ENCODE measurements at places on chromosomes 13 and 19.
A peak's percentile ranks its signal among the peaks of the same experiment; 100 is the strongest.

GRCh38 chr19:4443966-4444764, 13.4 kb downstream of the UBXN6 start:
- DNase-seq: no peak

- no peak for DNase-seq
Measured at GRCh38 chr13:99823961-99824360, 147.6 kb downstream of the ZIC5 start.

DNA sequence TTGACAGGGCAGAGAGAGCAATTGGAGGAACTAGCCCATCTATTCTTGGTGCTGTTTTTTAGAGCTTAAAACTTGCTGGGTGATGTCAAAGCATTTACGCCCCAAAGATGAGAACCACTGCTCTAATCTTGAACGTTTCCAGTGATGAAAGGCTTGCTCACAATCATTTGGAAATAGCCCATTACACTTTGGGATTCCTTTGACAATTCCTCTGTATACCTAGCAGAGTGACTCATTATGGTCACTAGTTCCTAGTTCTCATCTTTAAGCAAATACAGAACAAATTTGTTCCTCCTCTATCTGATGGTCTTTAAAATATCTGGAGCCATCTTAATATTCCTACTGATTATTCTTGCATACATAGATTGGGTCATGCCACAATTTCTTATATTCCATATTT, 112.3 kb downstream of the GPC6 start:
- no peak for DNase-seq

DNA sequence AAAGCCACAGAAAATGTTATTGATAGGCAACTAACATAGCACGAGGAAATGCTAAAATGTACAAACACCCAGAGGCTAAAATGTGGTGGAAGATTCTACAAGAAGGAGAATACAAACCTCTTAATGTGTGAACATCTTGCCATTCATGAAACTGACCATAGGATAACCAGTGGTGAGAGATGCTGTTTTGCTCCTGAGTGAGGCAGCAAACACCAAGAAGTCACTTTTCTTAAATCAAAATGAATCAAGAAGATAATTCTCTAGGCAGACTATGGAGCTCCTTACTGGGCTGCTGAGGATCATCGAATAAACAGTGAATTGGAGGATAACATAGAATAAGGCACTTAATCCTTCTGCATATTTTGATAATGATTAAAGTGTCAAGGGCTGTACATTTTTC, 375.4 kb upstream of the SLITRK6 start:
- DNase-seq: no peak

- no peak for DNase-seq
Measured at GRCh38 chr13:46716821-46717220, 80.1 kb downstream of the ESD start.

- no peak for DNase-seq
Measured at GRCh38 chr13:96769874-96770273, 224.4 kb downstream of the OXGR1 start.

DNA sequence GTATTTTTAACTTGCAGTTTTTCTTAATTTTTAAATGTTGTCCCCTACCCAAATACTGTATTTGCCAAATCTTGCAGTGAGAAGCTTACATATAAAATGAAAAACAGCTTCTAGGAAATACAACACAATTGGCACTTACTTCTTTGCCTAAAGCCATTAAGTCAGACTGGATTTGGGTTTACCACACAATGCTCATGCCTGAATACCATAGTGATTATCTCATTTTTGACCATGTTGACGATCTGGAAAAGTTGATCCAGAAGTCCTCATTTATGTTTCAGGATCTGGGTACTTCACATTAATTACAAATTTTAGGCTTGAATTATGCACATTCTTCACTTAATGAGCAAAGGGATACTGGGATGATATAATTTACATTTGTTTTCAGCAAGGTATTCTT, 2.4 kb downstream of the RNF6 start:
- DNase-seq: no peak

- DNase-seq: no peak
Measured at GRCh38 chr19:46369817-46370216, 22.9 kb downstream of the PPP5C start.

DNA sequence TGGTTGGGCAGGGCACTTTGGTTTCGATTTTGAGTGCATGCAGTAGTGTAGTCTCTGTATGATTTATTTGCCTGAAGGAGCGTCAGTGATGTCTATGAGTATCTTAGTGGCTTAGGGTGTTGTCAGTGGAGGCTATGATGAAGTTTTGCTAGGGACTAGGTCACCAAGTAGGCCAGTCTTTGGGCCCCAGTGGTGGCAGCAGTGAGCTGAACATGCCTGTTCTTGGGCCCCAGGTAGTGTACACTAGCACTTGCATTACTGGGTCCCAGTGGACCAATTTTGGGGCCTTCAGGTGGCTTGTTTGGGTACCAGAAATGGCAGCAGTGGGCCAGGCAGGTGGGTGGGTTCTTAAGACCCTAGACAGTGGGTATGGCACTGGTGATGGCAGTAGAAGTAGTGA, 598.7 kb upstream of the SPRY2 start:
- DNase-seq: no peak

- DNase-seq: no peak
Measured at GRCh38 chr13:71704656-71705055, 162.3 kb downstream of the DACH1 start.

GRCh38 chr13:26710166-26710565, 50.4 kb downstream of the GPR12 start:
- DNase-seq: no peak

DNA sequence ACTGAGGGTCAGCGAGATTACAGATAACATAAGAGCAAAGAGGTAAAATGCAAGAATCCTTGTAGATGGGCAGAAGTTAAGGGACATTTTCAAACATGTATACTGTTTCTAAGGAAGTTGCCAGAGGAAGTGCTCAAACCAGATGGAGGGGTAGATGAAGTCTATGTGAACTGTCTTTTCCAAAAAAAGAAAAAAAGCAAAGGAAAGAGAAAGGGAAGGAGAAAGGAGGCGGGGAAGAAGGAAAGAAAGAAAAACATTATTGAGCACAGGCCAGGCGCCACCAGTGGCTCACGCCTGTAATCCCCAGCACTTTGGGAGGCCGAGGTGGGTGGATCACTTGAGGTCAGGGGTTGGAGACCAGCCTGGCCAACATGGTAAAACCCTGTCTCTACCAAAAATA, 5.3 kb downstream of the DMAC2 start:
- no peak for DNase-seq

DNA sequence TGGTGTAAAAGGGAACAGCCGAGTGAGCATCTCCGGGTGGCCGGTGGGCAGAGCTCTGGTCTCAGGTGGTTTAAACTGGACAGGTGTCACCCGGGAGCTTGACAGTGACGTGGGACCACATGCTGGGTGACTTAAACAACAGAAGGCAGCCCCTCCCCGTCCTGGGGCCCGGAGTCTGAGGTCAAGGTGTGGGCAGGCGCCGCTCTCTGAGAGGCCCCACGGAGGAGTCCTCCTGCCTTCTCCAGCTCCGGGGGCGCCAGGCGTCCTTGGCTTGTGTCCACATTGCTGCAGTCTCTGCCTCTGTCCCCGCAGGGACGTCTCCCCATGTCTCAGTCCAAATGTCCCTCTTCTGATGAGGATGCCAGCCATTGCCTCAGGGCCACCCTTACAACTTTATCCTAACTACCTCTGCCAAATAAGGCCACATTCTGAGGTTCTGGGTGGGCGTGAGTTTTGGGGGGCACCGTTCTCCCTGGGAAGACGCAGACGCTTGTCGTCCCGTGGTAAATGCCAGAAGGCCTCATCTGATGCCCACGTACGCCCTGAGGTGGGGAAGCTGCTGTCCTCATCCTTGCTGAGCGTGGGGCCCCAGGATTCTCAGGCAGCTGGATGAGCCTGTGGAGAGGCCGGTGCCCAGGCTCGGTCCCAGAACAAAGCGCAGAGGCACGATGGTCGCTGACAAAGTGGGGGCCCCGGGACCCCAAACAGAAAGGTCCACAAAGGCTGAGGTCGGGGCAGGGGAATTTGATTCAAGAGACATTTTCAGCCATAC, 12.9 kb downstream of the GZMM start:
- no peak for DNase-seq

DNA sequence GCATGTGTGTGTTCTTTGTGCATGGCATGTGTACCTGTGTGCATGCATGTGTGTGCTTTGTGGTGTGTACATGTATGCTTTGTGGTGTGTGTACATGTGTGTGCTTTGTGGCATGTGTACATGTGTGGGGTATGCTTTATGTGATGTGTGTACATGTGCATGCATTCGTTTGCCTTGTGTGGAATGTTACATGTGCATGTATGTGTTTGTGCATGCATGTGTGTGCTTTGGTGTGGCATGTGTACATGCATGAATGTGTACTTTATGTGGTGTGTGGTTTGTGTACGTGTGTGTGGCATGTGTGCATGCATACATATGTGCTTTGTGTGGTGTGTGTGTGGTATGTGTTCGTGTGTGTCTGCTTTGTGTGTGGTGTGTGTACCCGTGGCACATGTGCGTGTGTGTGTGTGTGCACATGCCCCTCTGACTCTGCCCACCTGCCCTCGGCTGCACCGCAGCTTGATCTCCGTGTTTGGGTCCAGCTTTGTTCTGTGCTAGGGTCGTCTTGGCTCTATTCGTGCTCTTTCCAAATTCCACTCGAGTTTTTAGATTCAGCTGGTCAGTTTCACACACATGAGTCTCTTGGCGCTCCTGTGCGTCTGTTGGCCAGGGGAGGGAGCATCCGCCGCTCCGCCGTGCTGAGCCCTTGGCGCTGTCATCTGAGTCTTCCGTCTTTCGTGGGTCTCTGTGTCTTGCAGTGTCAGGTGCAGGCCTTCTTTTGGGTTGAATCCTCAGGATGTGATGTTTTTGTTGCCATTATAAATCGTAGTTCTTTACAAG, 46.5 kb upstream of the TFDP1 start:
- DNase-seq: no peak

GRCh38 chr19:3159565-3159964, 19.0 kb upstream of the S1PR4 start:
- DNase-seq: no peak

- no peak for DNase-seq
Measured at GRCh38 chr19:32287811-32288227, 57.6 kb upstream of the ZNF507 start.

GRCh38 chr13:30615866-30616541, 1.7 kb upstream of the USPL1 start:
- peak; percentile 6 for DNase-seq

DNA sequence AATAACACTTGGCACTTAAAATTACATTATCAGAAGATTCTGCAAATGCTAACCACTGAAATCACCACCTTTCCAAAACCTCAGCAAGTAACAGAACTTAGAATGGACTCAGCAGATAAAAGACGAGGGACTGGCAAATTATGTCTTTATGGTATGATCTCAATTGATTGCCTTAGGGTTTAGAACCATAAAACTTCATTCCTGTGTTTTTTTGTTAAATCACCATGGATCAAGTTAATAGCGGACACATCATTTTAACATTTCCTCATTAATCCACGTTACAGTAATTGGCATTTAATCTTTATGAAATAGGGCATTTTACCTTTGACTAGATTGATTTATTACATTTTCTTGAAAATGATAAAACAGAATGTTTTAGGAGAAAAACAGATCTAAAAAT, 2070.3 kb downstream of the PCDH9 start:
- DNase-seq: no peak

DNA sequence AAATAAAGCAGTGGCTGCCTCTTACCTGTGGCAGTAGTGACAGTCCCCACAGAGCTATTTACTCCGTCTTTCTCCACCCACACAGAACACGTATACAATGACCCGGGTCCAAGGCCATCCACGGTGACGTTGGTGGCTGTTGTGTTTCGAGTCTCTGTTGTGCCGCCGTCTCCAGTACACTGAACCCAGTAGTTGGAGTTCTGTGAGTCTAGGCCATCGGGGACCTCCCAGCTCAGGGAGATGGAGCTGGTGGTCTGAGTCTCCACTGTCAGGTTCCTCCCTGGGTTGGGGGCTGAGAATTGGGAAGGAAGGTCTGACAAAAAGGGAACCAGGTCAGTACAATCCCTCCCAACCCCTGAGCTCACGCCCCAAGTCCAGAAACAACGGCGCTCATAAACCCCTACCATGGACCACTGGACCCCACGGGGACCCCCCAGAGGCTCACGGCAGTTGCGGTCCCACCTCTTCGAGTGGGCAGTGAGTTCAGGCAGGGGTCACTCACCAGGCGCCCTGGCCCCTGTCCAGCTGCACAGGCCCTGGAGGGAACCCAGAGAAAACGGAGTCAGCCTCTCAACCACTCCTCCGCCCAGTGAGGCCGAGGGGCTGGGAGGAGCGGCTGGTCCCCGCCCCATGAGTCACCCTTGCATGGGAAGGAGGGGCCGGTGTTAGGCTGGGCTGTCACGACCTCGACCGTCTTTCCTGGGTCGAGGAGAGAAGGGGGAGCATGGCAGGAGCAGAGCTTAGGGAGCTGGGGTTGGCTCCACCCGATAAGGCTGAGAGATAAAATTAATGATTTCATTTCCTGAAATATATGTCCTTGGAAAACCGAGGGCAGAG, 2.4 kb downstream of the PTPRH start:
- no peak for DNase-seq

GRCh38 chr13:20823071-20823470, 49.3 kb upstream of the EEF1AKMT1 start:
- no peak for DNase-seq

DNA sequence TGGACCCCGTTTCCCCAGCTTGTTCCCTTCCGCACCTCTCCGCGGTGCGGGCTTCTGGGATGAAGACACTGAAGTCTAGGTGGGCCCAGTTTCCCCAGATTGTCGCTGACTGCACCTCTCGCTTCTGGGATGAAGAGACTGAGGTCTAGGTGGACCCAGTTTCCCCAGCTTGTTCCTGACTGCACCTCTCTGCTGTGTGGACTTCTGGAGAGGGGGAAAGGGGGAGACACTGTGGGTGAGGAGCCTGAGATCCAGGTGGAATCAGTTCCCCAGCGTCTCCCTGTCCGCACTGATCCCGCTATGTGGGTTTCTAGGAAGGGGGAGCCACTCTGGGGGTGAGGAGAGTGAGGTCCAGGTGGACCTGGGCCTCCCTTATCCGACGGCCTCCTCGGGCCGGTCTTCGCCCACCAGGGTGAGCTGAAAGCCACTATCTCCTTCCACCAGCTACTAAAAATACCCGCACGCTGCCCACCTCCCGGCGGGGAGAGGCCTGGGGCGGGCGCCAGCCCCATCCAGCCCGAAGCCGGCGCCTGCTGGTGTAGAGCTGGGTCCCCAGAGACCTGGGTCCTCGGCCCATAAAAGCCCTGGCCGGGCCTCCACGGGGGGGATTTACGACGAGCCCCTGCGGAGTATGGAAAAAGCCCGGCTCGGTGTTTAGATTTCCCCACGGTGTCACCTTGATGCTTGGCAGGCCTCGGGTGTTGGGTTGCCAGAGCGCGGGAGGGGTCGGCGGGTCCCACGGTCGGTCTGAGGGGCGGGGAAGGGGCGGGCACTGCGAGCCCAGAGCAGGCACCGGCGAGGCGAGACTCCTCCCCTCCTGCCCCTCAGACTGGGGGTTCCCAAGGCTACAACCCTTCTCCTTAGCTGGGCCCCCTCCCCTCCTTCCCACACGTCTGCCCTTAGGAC, 10.6 kb downstream of the FUT6 start:
- DNase-seq: peak; percentile 76

DNA sequence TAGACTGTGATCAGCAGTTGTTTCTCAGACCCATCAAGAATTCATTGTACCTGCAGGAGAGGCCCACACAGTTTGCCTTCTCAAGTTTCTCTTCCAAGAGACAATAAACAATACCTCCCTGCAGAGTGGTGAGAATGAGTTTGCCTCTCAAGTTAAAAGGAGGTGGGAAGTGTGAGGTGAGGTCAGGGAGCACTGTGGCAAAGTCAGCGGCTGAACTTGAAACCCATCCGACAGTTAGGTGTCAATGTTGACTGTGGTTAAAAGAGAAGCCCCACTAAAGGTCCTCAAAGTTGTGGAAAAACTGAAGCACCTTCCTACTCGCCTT, 72.9 kb upstream of the TSC22D1 start:
- DNase-seq: no peak

- DNase-seq: no peak
Measured at GRCh38 chr13:109844396-109844795, 58.0 kb upstream of the IRS2 start.
